NCI-H1092 (cell line): ENCODE measurements at places on chromosomes 4 and X.
A peak's percentile ranks its signal among the peaks of the same experiment; 100 is the strongest.

DNA sequence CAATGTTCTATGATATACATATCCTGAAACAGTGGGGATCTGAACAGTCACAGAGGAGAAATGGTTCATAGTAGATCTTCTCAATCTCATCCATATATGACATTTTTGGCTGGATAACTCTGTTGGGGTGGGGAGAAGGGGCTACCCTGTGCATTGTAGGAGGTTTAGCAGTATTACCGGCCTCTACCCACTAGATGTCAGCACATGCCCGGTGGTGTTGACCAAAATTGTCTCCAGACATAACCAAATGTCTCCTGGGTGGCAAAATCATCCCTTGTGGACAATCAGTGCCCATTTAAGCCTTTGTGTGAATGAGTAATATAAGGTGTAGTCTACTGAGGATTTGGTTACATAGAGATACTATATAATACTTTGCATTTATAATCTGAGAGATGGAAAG, 89.9 kb downstream of the PLS3 start:
- peak; percentile 64 for DNase-seq

GRCh38 chr4:96262057-96262456, 422.2 kb downstream of the PDHA2 start:
- DNase-seq = no peak

- DNase-seq = no peak
Measured at GRCh38 chr4:6676722-6677558, 16.7 kb upstream of the S100P start.

DNA sequence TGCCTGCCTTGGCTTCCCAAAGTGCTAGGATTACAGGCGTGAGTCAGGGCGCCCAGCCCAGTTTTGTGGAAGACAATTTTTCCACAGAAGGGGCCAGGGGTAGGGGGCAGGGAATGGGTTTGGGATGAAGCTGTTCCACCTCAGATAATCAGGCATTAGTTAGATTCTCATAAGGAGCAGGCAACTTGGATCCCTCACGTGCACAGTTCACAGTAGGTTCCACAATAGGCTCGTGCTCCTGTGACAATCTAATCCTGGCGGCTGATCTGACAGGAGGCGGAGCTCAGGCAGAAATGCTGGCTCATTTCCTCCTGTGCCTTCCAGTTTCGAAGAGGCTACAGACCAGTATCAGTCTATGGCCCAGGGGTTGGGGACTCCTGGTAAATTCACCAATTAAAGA, 491.6 kb upstream of the AADAT start:
- no peak for DNase-seq

DNA sequence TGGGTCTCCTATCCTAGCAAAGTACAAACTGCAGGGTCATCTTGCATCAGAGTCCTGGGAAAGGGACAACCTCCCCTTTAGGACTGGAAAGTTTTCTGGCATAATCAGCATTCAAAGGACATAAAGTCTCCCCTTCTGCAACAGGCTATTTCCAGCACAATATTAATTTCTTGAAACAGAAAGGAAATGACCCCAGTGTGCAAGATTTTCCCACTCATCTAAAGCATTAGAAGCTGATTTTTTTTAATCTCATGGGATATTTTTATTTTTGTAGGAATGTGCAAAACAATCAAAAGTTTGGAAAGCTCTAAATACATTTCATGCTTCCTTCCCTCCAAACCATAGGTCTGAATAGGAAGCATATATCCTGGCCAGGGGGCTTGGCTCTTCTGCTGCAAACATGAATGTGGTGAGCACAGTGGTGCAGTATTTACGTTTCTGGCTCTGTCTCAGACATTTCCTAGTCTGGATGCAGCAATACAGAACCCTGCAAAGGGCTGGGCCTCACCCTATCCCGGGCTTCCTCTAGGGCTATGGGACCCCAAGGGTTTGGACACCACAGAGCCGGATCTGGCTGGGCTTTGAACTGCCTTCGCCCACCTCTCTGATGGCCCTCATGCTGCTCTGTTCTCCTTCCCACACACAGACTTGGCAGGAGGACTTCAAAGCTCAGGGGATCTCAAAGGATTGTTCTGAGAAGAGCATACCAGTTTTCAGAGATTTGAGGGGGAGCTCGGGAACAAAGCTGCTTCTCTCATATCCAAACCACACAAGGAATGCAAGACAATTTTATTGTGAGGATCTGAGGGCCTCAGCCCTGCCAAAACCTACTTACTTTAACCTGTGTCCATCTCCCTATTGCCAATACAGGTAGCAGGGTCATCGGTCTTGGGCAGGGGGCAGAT, 64.9 kb downstream of the POLR2B start:
- DNase-seq = no peak

DNA sequence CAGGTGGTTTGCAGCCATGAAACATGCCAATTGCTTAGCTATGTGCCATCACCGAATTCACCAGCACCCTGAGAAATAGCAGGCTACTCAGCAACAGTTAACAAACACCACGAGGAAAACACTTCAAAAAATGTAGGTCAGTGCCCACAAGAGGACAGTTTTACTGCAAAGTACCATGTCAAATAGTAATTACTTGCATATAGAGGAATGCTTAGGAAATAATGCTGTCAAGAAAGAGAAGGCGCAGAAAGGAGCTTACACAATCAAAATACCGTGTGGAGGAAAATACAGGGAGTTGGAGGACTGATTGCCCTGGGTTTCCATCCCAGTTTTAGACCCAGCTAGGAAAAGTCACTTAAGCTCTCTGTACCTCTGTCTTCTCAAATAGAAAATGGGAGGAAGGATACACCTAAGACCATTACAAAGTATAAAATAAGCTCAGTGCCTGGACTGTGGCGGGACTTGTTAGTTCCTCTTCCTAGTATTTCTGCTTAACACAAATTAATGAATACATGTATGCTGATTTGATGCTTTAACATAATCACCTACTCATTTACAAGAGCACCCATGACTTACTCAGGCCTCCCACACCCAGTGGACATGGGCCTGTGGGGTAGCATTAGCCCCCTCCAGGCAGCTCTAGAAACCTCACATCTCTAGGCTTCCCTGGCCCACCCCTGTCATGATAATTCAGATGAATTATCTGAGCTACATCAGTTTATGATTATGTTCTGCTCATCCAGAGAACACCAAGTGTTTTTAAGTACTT, 44.5 kb upstream of the IL21 start:
- DNase-seq = no peak

DNA sequence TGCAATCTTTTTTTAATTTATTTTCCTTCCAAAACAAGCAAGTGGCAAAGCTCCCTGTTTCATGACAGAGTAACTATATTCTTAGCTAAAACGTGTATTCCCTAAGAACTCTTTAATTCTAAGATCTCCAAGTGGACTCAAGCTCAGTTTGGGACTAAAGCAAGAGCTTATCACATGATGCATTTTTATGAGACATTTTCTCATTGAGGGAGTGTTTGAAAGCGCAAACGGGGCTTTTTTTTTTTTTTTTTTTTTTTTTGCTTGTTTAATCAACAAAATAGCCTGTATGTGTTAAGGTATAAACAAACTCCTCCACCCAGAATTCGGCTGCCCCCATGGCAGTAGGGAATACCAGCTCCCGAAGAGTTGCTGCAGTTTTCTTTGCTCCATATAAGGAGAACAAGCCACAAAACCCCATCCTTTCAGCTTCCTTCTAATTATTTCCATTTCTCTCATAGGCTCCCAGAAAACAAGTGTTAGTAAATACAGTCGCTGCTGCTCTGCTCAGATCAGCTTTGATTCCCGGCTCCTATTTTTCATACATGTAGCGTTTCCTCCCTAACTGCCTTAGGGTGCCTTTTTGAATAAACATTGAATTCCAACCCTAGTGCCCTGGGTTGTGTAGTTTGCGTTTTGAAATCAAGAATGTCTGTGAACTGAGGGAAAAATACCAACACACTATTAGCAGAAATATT, 669 bp upstream of the PPARGC1A start:
- DNase-seq = no peak

GRCh38 chr4:48369248-48369647, 27.9 kb downstream of the SLAIN2 start:
- no peak for DNase-seq

- DNase-seq = no peak
Measured at GRCh38 chr4:94480362-94480951, 28.7 kb downstream of the PDLIM5 start.

DNA sequence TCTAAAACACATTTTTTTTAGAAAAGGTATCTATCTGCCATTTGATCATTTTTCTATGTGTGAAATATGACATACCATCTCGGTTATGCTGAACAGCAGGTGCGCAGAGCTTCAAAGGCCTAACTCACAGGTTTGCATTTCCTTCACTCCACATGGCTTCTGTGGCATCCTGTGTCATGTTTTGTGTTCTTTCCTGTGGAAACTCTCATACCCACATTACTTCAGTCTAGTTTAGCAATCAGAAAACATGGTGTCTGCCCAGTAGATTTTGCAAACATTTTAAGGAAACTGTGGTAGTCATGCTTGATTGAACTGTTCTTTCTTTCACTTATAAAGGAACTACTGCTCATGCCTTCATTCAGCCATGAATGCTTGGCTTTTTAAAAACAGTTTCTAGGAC, 11.3 kb upstream of the ARAP2 start:
- DNase-seq = no peak

DNA sequence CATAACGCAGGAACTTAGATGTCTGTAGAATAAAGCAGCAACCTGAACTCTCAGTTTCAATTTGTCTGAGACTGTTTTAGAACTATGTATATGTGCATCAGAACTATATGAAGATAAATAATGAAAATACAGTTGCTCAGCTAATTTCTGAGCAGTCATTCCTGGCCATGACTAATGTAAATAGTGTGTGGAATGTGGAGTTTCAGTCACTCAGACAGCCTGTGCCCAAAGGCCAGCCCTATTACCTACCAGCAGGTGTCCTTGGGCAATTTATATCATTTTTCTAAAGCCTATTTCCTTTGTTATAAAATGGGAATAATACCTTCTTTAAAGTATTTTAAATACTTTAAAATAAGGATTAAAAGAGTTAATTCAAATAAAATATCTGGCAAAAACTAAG, 56.0 kb upstream of the RELL1 start:
- DNase-seq = no peak

- no peak for DNase-seq
Measured at GRCh38 chrX:2451501-2452316, 49.1 kb downstream of the DHRSX start.

DNA sequence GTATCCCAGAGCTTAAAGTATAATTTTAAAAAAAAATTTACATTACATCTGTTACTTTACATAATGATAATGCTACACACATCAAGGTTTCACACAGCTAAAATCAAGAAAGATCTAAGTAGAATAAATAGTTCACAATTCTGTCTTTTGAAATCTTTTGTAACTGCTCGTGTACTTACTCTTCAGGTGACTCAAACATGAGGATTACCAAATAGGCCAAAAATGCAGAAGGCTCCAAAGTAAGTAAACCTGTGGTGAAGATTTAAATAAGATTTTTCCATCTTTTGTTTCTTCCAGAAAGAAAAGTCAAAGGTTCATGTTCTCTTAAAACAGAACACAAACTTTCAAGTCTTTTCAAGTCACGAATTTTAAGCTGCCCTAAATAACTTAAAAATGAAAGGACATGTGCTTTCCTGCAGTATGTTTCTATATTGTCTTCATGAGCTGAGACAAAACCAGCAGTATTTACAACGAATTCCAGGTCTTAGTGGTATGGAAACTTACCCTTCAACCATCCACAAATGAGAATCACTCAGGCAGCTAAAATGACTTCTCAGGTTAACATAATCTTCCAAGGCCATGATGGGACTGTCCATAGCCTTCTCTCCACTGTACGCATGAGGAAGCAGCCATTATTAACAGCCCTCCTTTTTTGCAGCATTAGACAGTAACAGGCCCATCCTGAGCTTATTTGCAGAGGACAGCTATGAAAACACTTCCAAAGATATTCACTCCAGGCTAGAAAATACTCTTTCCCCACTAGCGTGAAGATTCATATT, 172.8 kb upstream of the EDNRA start:
- no peak for DNase-seq

- no peak for DNase-seq
Measured at GRCh38 chrX:132426695-132427281, 62.0 kb downstream of the MBNL3 start.

- peak; percentile 56 for DNase-seq
Measured at GRCh38 chr4:60201052-60201673, 999.0 kb upstream of the ADGRL3 start.

DNA sequence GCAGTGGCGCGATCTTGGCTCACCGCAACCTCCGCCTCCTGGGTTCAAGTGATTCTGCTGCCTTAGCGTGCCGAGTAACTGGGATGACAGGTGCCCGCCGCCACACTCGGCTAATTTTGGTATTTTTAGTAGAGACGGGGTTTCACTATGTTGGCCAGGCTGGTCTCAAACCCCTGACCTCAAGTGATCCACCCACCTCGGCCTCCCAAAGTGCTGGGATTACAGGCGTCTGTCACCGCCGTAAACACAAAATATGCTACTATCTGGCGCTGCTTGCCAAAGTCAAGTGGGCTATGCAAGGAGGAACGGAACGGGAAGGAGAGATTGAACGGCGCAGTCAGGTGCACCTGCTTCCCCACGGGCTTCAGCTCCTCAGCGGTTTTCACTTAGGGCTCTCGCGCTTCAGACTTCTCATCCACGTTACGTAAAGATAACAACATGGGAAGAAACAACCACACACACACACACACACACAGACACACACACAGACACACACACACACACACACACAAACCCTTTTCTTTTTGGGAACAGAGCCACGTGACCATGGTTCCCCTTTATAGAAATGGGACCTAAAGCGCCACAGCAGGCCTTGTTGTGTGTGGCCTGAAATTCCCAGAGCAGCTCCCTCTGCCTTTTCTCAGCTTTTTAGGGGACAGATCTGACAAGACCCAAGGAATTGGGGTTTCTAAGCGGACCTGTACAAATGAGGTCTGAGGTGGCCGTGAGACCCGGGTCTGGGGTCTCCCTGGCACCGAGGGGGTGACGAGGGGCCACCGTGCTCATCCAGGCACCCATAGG, 1.5 kb downstream of the P2RY8 start:
- DNase-seq = no peak

GRCh38 chrX:25810202-25810601, 327.9 kb upstream of the MAGEB18 start:
- no peak for DNase-seq

DNA sequence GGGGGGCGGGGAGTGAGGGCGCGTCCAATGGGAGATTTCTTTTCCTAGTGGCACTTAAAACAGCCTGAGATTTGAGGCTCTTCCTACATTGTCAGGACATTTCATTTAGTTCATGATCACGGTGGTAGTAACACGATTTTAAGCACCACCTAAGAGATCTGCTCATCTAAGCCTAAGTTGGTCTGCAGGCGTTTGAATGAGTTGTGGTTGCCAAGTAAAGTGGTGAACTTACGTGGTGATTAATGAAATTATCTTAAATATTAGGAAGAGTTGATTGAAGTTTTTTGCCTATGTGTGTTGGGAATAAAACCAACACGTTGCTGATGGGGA, 1.1 kb downstream of the HTT start:
- DNase-seq = no peak

- DNase-seq = no peak
Measured at GRCh38 chrX:103101299-103102042, 8.5 kb upstream of the NXF3 start.

- DNase-seq = no peak
Measured at GRCh38 chr4:73379946-73380345, 24.1 kb upstream of the ALB start.
